ENCODE measurements at places on chromosomes 13 and 19.

DNA sequence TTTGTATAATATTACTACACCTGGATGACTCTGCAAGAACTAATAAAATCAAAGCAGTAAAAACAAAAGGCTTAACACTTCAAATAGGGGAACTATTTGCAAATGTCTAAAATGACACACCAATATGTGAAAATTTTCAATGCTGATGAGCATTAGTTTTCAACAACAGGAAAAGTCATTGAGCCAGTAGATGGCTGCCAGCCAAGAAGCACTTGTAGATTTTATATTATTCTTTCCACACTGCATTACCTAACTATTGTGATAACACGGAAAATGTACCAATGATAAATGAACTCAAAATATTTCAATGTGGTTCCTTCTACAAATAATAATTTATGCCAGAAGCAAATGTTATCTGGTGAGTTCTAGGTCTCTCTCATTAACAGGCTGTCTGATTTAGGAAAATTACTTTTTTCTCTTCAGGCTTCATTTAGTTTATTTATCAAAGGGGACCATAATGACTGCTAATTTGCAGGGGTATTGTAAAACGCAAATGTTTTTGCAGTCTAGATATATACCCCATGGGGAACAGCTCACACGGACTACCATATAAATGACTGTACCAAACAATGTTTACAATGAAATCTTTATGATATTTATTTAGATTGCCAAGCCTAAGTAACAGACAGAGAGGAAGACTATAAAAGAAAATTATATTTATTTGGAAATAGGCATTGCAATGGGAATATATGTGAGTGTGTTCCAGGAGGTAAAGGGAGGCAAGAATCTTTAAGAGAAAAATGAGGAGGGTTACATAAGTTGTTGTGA is 407.8 kb downstream of the LIG4 start:
- peak; percentile 92 for DNase-seq

DNA sequence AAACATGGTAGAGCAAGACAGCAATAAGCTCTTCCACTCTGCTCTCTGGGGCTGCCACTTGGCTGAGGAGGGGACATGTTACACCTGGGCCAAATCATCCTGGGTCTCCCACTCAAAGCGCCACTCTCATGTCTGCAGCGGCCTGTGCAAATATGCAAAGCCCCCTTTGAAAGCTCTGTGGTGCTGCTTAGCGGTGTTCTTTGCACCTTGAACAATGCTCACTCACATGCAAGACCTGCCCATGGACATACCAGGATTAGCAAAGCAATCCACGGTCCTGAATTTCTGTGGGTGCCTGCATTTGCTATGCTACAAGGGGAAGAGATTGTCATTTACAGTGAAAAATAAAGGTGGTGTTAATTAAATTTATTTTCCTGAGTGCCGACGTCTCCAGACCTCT is 48.6 kb downstream of the MRPL57 start:
- no peak for DNase-seq

DNA sequence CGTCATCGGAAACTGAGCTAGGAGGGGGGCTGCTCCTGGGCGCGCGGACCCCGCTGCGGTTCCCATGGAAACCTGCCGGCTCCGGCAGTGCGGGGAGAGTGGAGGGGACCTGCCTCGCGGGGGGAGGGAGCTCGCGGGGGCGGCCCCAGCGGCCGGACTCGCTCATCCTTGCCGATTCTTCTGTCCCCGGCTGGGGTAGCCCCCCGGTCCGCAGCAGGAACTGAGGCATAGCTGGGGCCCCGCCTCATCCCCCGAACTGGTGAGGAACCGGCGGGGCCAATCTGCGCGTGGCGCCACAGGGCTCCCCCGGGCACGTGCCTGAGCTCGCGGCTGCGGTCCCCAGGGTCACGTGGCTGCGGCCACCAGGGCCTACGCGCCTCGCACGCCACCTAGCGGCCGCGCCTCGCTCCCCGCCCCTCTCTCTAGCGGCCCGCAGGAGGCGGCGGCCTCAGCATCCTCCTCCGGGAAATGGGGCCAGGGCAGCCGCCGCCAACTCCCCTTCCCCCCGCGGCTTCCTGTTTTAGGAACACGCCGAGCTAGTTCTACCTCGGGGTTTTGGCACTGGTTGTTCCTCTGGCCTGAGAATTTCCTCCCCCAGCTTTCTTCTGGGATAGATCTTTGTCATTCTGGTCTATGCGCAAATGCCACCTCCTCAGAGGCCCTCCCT is 1.7 kb upstream of the ELAVL3 start:
- peak; percentile 84 for DNase-seq

DNA sequence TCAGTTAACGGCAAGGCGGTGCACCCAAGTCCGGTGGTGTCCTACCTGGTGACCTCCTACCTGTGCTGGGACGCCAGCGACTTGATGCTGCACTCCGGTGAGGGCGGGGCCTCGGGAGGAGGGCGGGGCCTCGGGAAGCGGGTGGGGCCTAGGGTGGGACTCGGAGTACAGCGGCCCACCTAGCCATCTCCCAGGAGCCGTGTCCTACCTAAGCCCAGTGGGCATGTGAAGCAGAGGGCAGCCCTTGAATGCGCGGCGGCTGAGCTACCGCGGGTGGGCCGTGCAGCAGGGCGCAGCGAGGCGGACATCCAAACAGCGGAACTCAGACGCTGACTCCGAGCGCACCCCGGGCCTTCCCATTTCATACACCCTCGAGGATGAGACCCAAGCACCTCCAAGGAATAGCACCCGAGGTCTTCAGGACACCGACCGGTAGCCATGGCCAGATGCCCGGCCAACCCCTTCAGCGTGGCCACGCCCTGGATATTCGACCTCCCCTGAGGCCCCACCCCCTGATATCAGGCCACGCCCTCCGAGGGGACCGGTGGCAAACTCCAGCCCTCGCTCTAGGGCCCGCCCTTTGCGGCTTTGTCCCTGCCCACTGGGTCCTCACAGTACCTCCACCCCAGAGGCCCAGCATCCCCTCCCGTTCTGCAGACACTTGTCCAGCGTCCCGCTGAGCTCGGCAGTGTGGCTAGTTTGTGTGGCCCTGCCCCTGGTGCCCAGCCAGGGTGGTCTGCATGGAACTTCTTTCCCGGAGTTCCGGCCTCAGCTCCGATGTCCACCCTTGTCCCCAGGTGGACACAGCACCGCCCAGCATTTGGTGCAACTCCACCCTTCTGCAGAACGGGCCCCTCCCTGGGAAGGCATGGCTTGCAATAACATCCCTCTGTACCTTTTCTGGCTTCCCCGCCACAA is 5.4 kb downstream of the KLK1 start:
- peak; percentile 51 for DNase-seq

DNA sequence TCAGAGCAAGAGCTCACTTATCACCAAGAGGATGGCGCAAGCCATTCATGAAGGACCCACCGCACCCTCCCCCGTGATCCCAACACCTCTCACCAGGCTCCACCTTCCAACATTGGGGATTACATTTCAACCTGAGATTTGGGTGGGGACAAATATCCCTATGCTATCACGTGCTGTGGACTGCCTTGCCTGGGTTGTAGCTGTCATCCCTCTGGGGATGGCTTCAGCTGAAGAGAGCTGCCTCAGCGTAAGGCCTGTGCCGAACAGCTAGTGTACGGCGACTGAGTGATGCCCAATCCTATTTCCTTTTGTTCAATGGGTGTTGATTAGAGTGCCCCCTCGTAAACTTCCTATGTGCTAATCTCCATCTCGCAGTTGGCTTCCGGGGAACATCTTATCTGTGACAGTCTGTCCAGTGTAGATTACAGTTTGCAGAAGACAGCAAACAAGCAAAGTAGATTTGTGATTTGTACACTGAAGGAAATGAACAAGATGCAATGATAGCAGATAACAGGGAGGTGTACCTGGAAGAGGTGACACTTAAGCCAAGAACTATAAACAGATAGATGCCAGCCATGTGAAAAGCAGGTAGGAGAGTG is 11.8 kb upstream of the RCBTB1 start:
- no peak for DNase-seq

DNA sequence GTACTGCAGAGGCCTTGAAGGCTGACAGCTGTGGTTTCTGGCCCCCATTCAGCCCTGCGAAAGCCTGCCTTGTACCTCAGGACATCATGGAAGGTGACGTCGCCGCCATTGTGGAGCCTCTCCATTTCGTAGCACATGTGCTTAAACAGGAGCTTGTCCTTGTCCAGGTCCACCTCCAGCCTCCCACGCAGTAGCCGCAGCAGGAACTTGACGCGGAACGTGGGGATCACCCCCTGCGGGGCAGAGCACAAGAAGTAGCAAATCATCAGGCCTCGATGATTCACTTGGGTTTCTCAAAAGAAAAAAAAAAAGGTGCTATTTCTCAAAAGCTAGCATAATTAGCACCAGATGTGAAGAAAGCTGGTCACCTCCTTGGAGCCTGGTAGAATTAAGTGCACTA is 351.0 kb downstream of the NALCN start:
- DNase-seq = no peak

DNA sequence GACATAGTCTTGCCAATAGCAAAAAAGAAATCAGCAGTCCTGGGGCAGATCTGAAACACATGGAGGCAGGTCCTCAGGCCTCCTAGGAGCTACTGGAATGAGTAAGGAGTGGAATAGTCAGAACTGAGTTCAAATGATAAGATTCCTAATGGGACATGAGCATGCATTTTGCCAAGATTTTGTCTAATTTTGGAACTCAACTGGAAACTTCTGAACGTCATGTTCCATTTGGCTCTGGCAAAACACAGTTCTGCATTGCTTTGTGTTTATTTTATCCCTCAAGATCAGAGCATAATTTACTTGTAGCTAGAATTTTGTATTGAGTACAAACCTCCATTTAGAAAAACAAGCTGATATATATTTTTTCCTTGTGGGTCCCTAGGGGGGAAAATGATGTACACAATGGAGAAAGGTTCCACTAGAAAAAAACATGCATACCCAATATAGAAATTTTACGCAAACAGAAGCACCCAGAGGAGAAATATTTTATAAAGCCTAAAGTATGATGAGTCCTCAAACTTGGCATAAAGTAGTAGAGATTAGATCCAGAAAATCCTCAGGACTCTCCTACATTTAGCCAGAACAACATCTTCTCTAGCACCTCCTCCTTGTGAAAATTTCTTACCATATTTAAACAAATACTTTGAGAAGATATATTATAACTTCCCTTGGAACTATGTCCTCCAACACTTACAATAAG is 149.0 kb upstream of the SERP2 start:
- DNase-seq = no peak

GRCh38 chr19:39321117-39321831 is 611 bp upstream of the LRFN1 start:
- DNase-seq = no peak
